ENCODE measurements at places on chromosomes 3 and 15.

DNA sequence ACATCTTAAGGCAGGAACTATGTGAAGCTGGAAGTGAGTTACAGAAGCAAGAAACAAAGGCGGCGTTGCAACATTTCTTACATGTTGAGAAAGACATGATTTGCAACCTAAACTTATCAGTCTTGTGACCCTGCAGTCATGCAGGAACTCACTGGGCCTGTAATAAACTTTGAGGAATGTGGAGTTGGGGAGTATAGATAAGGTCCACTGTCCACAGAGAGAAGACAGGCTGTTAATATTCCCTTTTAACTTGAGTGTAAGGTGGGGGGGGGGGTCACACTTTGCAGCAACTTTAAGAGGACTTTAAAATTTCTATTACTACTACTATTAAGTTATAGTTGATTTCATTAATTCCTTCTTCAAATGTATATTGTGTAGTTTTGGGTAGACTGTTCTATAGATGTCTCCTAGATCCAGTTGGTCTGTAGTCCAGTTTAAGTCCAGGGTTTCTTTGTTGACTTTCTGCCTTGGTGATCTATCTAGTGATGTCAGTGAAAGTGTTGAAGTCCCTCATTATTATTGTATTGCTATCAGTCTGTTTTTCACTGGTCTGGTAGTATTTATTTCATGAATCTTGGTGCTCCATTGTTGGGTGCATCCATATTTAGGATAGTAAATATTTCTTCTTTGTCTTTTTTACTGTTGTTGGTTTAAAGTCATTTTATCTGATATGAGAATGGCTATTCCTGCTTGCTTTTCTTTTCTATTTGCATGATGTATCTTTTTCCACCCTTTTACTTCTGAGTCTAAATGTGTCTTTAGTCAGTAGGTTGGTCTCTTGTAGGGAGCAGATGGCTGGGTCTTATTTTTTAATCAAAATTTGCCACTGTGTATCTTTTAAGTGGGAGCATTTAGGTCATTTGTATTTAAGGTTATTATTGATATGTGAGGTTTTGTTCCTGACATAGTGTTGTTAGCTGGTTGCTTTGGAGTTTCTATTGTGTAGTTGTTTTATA, 15.6 kb upstream of the FAM98B start:
- DNase-seq, result no peak

DNA sequence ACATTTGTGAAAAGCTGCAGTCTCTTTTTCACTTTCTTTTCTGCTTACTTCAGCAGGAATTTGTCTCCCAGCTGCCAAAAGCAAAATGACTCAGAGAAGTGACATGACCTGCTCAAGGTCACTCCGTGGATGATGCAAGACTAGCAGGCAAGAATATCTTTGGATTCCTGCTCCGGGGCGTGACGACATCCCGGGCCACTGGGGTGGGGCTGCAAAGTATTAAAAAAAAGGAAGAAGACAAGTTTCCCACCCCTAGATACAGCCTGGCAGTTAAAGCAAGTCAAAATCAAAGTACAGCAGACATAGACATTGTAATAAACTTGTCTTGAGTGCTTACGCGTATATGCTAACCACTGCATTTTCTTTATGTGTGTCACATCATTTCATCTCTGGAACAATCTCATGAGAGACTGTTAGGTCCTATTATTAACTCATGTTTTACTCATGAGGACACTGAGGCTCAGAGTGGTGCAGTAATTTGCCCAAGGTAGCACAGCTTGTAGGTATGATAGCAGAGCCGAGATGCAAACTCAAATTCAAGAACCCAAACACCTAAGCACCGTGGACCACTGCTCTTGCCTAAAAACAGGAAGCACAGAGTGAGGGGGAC, 485.2 kb upstream of the PROK2 start:
- DNase-seq, result peak; percentile 16

DNA sequence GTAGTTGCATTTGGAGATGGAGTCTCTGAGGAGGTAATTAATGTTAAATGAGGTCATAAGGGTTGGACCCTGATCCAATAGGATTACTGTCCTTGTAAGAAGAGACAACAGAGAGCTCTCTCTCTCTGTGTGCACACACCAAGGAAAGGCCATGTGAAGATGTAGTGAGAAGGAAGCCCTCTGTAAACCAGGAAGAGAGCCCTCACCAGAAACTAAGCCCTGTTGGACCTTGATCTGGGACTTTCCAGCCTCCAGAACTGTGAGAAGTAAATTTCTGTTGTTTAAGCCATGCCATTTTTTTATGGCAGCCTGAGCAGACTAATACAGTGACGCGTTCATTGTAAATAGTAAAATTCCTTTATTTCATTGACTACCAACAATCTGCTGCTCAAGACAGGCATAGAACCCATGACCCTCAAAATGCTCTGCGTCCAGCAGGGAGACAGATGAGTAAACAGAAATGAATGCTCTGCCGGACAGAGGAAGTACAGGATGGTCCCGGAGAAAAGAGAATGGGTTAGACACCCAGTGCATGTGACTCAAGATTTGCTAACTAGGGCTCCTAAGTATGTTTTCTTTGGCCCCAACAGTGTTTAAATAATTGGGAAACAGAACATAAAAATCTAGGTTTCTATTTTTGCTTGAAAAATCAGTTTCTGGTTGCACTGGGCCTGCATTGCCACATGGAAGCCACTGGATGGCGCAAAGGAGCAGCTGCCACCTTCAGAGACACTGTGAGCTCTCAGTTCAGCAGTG, 37.9 kb upstream of the TNFAIP8L3 start:
- DNase-seq, result no peak

GRCh38 chr3:139745831-139746230, 68.1 kb upstream of the NMNAT3 start:
- no peak for DNase-seq

- no peak for DNase-seq
Measured at GRCh38 chr15:74295800-74296199, 59.7 kb downstream of the CCDC33 start.

DNA sequence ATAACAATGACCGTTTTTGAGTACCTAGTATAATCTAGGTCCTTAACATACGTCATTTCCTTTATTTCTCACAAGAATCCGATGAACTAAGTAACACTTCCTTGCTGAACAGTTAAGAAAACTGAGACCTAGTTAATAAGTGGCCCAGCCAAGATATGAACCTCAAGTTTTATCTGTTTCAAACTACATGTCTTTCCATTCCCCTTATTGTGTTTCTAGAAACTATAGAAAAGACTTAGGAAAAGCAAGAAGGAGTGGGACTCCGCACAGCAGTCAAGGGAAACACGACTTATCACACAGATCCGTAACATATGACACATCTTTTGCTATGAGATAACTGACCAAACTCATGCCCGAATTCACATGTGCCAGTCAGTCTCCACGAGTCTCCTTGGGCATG, 221.2 kb upstream of the ADAMTS9 start:
- DNase-seq, result no peak

GRCh38 chr15:38930851-38931572, 366.4 kb upstream of the RASGRP1 start:
- DNase-seq, result no peak

DNA sequence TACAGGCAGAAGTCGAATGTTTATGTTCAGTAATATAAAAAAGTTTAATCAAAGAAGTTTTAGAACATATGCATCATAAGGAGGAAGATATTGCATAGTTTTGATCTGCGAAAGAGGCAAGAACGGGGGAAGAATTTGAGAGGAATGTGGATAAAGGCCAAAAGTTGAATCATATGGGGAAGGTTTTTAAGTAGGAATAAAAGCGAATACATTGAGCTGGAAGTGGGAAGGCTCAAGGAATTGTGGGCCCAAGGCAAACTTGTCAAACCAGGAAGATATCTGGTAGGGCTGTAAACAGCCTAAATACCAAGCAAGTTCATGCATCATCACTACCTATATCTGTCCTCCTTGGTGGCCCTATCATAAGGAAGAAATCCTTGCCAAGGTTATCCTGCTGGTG, 186.9 kb downstream of the MAGI1 start:
- no peak for DNase-seq

GRCh38 chr3:42892169-42892568, 13.8 kb upstream of the ZNF662 start:
- DNase-seq, result no peak

DNA sequence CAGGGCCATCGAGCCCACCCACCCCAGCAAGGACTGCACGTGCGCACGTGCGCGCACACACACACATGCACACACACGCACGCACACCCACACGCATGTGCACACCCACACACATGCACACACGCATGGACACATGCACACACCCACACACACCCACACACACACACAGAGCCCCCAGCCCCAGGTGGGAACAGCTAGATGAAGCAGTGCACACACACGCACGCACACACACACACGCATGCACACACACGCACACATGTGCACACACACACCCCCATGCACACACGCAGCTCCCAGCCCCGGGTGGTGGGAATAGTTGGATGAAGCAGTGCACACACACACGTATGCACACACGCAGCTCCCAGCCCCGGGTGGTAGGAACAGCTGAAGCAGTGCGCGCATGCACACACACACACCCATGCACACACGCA, 158.6 kb downstream of the XXYLT1 start:
- DNase-seq, result no peak

DNA sequence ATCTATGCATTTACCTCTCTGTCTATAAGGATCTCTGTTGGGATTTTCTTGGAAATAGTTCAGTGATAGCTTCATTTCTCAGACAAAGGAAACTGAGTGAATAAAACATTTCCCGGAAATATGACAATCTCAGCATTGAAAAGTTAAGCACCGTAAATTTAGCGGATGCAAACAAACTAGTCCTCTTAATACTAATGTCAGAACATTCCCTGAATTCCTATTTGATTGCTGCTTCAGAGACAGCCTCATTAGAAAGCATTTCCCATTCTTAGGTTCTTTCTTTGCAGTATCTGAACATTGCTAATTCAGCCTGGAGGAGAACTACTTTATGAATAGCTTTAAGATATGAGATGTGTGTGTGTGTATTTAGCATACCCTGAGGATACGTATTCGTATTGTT, 101.3 kb downstream of the NR2F2 start:
- no peak for DNase-seq

DNA sequence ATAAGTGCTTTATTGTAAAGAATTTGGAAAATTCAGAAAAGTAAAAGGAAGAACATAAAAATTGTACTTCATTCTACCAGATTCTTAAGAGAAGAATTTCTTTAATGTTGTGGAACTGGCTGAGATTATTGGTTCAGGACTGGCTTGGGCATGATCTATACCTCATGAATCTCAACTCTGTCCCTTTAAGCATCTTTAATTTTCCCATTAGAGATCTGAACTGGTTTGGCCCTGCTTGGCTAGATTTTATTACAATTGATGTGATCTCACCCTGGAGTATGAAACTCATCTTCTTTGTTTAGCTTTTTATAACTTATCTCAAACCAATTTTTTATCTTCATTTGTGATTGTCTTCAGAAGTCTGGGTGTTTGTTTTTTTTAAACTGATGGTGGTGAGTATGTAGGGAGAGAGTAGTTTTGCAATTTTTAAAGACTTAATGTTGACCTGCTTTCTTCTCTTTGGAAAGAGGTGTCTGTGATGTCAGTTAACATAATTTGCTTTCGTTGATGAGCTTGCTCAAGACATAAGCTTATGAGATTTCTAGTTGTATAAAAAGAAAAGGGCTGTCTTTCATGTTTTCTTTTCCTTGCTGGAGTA, 61.9 kb downstream of the ZNF609 start:
- no peak for DNase-seq

- no peak for DNase-seq
Measured at GRCh38 chr3:152176998-152177397, 91.7 kb upstream of the MBNL1 start.

GRCh38 chr3:49339581-49339940, 292 bp downstream of the USP4 start:
- no peak for DNase-seq

- DNase-seq, result no peak
Measured at GRCh38 chr3:177596248-177596815, 399.1 kb upstream of the TBL1XR1 start.

- DNase-seq, result no peak
Measured at GRCh38 chr3:52810923-52811322, 16.3 kb downstream of the ITIH3 start.

DNA sequence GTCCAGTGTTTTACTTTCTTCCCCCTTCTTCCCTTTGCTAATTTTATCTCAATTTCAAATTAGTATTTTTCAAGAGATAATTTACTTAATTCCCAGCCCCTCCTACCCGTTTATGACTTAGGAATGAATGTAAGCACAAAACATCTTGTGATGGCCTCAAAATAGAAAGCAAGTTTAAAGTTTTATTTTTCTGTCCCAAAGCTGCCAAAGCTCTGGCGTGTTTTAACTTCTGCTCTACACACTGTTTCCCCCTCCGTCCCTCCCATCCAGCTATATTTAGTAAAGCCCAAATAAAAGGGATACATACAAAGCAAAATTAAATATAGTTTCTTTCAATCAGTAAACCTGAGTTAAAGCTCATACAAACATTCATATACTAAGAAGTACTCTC, 59.9 kb downstream of the IGF2BP2 start:
- DNase-seq, result no peak

DNA sequence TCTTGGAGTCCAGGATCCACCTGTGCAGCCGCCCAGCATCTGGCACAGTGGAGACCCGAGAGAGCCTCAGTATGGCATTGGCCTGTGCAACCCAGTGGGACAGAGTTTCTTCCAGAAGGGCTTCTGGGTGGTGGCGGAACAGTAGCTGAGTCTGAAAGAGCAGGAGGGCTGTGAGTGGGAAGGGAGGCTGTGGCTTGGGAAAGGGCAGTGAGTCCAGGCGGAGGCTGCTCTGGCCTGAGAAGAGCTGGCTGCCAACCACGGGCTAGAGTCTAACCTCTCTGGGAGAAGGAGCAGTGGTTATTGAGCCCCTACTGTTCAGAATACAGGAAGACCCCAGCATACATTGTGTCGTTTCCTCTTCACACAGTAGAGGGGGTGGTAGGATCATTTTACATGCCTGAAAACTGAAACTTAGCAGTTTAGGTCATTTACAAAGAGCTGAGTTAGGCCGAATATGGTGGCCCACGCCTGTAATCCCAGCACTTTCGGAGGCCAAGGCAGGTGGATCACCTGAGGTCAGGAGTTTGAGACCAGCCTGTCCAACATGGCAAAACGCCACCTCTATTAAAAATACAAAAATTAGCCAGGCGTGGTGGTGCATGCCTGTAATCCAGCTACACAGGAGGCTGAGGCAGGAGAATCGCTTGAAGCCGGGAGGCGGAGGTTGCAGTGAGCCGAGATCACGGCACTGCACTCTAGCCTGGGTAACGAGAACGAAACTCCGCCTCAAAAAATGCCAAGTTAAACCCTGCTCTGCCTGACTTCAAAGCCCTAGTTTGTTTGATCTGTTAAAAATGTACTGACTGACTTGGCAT, 3.2 kb downstream of the AEN start:
- DNase-seq, result no peak

DNA sequence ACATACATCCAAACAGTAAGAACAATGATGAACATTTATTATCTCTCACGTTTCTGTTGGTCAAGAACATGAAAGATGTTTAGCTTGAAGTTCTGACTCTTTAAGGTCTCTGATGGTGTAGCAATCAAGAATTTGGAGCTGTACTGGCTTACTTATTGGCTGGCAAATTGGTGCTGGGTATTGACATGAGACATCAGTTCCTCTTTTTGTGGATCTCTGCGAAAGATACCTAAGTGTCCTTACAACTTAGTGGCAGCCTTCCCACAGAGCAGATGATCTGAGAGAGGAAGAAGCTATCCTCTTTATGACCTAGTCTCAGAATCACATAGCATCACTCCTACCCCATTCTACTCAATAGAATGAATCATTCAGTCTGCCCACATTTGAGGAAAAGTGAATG, 309.8 kb upstream of the DCBLD2 start:
- no peak for DNase-seq

- no peak for DNase-seq
Measured at GRCh38 chr15:85475711-85476110, 95.3 kb downstream of the AKAP13 start.

- DNase-seq, result no peak
Measured at GRCh38 chr3:134928819-134929218, 133.8 kb downstream of the EPHB1 start.

Data from GOT3 (cell line).